ENCODE measurements at places on chromosomes 5 and 9.

DNA sequence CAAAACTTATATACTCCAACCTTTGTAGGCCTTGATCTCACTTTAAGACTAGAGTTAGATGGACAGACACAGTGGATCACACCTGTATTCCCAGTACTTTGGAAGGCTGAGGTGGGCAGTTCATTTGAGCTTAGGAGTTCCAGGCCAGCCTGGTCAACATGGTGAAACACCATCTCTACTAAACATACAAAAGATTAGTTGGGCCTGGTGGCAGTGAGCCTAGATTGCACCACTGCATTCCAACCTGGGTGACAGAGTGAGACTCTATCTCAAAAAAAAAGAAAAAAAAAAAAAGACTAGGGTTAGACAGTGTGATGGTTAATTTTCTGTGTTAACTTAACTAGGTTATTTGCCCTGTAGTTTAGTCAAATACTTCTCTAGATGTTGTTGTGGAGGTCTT, 74.1 kb downstream of the CFAP95 start:
- no peak for DNase-seq

DNA sequence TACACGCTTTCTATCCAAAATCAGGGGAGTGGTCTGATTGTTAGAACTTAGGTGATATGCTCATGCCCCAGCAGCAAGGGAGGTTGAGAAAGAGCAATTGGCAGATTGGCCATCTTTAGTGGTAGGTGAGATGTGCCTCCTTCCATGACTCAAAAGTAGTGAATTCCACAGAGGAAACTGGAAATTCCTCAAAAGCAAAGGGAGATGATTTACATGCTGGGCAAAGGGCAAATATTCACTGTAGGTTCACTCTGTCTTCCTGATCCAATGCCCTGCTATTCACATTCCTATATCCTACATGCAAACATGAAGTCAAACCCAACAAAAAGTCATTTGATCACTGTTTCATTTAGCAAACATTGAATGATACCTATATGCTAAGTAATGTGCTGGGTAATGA, 130.1 kb upstream of the ZNF608 start:
- no peak for DNase-seq

DNA sequence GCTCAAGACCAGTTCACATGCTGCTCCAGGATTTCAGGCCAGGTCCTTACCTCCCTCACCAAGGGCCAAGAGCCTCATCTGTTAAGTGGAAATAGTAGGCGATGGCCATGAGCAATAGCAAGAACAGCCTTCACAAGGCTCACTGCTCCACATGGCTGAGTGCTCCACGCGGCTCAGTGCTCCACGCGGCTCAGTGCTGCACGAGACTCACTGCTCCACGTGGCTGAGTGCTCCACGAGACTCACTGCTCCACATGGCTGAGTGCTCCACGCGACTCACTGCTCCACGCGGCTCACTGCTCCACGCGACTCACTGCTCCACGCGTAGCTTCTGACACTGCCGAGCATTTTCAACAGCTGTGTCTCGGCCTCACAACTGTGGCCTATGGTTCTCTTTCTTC, 36.4 kb upstream of the ADAMTS2 start:
- no peak for DNase-seq

DNA sequence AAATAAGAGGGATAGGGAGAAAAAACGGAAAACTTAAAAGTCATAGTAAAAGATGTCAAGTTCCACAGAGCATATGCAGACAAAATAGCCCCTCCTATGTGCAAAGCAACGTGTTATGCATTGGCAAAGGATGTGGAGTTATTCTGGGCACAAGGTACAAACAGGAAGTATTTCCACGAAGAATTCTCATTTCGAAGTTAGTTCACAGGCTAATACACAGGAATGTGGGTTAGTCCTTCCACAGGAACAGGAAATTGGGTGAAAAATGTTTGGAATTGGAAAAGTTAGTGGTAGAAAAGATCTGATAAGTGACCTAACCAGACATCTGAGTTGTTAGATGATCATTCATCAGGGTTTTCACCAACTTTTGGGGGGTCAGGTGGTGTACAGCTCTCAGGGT, 326.6 kb downstream of the EBF1 start:
- DNase-seq: no peak

DNA sequence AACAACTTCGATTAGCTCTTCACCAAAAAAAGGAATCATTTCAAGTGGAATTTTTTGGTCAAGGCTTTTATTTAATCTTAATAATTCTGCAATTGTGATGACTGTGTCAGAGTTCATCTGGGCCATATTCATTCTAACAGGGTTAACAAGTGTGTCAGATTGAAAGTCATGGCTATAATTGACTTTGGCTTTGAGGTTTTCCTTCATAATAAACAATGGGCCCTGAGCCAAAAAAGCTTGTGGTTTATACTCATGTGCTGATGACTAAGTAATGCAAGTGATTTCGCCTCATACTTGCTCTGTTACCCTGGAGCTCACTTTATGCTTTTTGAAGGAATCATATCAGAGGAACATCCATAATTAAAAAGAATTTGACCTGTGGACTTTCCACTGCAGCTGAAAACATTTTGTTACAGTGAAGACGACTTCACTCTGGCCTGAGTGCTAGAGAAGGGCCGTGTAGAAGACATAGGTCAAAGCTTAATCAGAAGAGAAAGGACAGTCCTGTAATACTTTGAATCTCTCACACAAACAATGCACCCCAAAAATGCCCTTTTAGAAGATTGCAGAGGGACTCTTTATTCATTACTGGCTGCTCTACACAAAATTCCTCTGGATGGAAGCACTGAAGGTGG, 101.7 kb downstream of the GDNF start:
- no peak for DNase-seq

GRCh38 chr9:14985419-14985818, 75.2 kb upstream of the FREM1 start:
- no peak for DNase-seq

- no peak for DNase-seq
Measured at GRCh38 chr9:84761137-84761808, 91.7 kb downstream of the NTRK2 start.

DNA sequence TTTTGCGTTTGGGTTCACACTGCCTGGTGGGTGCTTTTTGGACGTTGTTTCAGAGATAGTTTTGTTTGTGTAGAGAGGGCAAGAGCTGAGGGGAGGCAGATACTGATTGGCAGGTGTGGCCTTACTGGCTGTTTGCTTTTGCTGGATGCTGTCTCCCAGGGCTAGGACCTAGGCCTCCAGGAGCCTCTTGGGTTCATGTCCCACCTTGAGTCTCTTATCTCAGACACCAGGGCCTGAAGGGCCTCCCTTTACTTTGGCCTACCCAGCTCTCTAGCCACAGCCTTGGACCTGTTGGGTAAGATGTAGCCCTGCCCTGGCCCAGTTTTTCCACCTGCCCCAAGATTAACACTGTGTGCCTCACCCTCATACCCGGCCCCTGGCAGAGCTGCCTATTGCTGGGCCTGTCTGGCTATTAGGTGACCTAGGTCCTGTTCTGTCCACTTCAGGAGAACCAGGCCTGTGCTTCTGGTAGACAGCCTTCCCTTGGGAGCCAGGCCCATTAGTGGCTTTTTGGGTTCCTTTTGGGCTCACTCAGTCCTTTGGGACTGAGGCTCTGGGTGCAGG, 13.4 kb downstream of the PTPA start:
- DNase-seq: no peak

- no peak for DNase-seq
Measured at GRCh38 chr5:125972706-125973105, 450.5 kb upstream of the GRAMD2B start.

Measured in stimulated activated CD8-positive, alpha-beta memory T cell treated with anti-CD3 and anti-CD28 coated beads, Interleukin-4, amount 100 ng/mL, for 1 hour (primary cell).